Activated B cell treated with CpG ODN at 0.5 μM for 24 hours (primary cell): ENCODE measurements at places on chromosomes 2 and 18.

DNA sequence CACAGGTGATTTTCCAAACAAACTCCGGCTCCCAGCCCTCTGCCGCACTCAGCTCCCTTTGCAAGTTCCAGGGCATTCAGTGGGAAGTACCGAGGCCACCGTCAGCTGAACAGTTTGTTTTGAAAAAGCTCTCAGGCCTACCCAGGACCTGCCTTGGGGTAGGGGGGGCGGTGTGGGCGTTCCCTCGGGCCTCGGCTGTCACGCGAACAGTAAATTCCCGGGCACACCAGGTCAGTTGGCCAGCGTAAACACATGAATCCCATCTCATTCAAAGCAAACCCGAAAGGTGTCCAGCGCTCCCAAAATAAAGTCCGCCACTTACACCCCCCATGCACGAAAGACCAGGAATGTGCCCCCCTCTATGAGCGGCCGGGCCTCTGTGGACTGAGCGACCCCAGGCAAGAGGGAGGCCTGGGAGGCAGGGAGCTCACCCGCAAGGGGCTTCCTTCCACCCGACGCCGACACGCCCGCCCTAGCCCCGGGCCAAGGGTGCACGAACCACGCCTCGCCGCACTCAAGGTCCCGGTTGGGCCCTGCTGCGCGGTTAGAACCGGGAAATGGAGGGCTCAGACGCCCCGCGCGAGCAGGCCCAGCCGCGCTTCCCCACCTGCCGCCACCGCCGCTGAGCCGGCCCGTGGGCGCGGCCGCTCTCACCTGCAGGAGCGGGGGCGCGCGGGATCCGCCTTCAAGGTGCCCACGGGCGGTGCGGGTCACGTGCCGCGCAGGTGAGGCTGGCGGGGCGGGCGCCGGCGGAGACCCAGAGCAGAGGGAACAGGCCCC lies at the start of gene WDSUB1:
WDSUB1 (minus strand) TSS at position 775 of the 780 bp plus-strand sequence. CDS start 3,634 bp downstream, outside the sequence.
- peak; percentile 32 for DNase-seq

DNA sequence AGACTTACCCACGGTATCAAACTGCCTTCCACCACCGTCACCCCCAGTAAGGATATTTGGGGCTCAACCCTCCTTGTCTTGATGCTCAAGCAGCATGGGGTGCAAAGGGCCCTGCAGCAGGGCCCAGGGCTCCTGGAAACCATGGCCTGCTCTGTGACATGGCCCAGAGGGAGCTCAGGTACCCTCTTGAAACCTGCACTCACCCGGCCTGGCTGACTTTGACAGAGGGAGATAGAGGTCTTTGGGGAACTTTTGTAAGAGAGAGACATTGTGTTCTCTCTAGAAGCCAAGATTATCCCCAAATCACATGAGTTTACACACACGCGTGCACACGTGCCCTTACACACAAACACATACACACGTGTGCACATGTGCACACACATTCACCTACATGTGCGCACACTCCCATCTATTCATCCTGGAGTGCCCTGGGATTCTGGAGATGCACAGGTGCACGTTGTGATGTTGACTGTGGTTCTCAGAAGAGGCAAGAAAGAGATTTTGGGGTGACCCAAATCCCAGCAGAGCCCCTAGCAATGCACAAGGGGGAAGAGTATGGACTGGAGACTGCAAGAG lies 19.6 kb upstream of the KCNK3 start:
- no peak for DNase-seq

GRCh38 chr18:24189007-24189528 lies 50.2 kb downstream of the CABYR start:
- no peak for DNase-seq

GRCh38 chr2:237916296-237916695 lies 50.5 kb upstream of the UBE2F start:
- DNase-seq, result no peak
